NCI-H774 (cell line): ENCODE measurements at places on chromosomes 2 and 18.

DNA sequence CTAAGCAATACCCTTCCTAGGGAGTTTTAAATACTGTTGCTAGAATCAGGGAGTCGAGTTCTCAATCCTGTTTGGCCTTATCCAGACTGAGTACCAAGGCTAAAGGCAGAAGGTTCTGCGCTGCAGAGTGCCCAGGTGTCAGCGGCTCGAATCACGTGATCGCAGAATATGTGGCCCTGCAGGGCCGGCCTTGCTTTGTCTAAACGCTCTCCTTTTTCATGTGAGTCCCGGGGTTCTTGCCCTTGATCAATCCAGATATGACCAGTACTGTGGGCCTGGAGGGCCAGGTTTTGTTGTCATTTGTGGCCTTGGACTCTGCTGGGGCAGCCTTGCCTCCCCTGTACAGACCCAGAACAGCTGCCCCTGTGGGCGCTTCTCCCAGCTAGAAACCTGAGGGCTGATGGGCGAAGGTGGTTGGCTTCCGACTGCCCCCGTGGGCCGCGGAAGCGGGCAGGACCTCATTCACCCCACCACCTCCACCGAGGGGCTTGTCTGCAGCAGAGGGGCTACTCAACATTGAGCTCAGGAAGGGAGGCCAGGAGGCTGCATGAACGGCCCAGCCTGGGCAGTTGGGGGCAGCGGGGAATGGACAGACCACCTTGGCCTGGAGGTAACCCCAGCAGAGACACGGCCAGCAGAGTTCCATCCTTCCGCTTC, 225.0 kb downstream of the ALPK2 start:
- no peak for DNase-seq

DNA sequence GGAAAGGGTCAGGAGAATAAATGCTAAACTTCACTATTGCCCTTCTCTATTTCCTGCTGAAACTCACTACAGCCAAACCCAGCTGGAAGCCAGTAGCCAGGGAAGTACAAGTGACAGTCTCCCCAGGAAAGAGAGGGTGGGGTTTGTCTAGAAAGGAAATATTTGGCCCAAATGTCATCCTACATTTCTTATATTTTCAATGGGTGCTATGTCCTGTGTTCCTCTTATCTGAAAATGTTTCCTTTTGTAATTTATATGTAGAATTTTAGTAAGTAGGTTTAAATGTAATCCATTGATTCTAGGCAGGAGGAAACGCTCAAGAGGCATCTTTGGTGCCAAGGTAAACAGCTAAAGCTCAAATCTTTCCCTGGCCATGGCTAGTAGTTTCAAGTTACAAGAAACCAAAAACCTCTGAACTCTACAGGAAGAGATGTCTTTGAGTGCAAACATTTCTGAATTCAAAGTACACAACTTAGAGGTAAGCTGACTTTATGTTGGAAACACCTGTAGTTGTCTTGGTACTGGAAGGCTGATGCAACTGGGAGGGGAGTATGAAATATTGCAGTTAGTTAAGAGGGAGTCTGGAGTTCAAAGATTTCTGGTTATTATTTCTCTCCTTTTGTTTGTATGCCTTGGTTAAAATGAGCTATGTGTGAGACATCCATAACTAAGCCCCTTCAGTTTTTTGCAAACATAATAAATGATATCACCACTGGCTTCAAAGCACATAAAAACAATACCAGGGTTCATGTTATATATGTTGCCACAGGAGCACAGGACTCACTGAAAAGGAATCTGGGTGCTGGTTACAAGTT, 356.1 kb upstream of the ZC3H15 start:
- peak; percentile 31 for DNase-seq

GRCh38 chr18:45785134-45785533, 40.3 kb upstream of the SIGLEC15 start:
- DNase-seq, result no peak

GRCh38 chr2:168545439-168546082, 89.5 kb downstream of the CERS6 start:
- no peak for DNase-seq

DNA sequence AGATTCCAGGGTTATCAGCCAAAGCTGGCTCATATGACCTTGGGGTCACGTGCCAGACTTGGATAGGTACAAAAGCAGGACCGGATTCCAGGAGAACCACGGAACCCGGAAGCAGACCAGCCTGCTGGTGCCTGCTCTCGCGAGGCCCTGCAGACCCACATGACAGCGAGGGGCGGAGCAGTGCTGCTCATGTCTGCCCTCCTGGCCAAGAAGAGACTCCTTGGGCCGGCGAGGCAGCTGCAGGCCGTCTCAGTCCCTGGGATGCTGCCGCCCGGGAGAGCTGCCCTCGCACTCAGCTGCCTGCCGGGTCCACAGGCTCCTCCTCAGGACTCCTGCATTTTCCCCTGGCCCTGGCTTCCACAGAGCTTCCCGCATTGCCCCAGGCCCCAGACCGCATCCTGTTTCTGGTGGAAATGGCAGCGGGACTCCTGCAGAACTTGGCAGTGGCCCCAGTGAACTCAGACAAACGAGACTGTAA, 739.5 kb downstream of the SOCS6 start:
- no peak for DNase-seq
